ENCODE measurements at places on chromosomes 2 and 18.

DNA sequence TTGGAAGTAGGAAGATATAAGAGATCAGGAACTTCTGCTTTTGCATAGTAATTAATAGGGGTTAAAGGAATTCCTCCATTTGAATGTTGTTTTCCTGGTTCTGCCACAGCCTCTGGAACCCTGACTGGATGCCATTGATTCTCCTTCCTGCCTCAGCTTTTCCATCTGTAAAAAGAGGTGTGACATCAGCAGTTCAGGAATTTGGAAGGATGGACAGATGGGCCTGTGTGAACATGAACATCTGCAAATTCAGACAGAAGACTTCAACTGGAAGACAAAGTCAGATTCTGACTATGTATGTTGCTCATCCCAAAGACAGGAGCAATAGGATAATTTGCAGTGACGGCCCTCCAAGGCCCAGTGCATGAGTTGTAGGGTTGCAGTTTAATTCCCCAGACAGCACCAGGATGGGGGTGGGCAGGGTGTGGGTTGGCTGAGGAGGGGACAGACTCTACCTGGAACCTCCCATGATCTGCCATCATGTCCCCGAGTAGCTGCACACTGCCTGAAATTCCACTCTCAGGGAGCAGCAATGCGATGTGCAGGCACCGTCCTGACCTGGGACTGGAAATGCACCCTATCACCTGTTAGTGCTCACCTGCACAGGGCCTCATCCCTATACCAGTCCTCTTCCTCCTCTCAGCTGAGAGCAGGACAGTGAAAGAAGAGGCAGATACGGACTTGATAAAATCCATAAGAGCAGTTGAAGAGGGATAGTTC, 98.9 kb upstream of the EPAS1 start:
- DNase-seq, result no peak

DNA sequence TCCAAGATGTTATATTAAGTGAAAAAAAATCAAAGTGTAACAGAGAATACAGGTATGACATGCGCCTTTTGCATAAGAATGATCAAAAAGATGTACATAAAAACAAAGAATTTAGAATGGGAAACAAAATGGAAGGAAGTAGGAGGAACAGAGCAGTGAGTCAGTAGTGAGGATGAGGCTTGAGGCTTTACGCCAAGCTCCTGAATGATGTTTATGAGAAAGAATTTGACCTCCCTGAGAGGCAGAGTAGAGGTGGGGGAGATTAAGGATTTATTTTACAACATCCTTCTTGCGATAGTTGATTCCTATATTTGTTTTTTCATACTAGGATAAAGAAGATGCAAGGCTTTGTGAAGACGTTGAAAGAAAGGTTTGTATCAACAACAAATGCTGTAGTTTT, 81.4 kb downstream of the DCDC2C start:
- DNase-seq, result no peak

DNA sequence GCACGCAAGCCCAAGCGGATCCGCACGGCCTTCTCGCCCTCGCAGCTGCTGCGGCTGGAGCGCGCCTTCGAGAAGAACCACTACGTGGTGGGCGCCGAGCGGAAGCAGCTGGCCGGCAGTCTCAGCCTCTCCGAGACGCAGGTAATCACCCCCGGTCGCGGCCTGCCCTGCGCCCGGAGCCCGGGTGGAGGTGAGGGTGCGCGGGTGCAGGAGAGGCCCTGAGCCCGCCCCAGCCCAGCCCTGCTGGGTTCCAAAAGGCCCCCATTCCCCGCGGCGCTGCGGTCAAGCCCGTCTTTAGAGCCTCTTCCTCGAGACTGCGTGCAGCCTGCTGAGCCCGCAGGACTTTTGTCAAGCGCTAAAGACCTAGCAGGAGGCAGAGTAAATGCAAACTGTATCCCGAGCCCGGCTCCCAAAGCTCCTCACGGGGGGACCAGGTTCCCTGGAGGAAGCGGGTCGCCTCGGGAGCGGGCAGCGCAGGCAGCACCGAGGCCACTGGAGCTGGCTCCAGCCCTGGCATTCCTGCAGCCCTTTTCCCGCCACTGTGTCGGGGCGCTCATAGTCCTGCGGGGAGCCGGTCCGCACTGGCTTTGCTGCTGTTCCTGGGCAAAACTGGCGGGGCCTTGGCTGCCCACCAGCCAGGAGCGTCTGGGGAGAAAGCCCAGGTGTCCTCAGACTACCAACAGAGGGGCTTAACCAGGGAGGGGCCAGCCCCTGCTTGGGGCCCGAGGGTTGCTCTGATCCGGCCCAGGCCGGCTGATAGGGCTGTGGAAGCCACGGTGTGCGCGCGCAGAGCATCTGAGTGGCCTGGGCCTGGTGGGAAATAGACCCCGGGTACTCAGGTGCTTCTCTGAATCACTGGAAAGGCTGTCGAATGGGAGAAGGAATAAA, 7.3 kb downstream of the EMX1 start:
- no peak for DNase-seq

DNA sequence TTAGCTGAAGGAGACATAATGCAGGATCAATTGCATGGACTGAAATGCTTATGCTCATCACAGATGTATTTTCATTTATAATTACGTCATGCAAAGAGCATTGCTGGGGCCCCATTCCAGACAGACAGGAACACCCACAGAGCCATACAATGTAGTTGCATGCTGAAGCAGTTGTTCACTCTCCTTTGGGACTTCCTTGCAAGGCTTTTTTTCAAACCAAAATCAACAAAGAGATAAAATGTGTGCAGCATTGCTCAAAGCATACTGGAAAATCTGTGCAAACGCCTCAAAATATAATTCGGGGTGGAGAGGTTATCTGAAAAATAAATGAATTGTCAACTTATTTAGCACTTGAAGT, 463.2 kb downstream of the CDH2 start:
- DNase-seq, result peak; percentile 7

- peak; percentile 8 for DNase-seq
Observed at GRCh38 chr2:66237803-66238379, 197.0 kb upstream of the MEIS1 start.

GRCh38 chr2:66897181-66897580, 462.3 kb downstream of the MEIS1 start:
- DNase-seq, result no peak

DNA sequence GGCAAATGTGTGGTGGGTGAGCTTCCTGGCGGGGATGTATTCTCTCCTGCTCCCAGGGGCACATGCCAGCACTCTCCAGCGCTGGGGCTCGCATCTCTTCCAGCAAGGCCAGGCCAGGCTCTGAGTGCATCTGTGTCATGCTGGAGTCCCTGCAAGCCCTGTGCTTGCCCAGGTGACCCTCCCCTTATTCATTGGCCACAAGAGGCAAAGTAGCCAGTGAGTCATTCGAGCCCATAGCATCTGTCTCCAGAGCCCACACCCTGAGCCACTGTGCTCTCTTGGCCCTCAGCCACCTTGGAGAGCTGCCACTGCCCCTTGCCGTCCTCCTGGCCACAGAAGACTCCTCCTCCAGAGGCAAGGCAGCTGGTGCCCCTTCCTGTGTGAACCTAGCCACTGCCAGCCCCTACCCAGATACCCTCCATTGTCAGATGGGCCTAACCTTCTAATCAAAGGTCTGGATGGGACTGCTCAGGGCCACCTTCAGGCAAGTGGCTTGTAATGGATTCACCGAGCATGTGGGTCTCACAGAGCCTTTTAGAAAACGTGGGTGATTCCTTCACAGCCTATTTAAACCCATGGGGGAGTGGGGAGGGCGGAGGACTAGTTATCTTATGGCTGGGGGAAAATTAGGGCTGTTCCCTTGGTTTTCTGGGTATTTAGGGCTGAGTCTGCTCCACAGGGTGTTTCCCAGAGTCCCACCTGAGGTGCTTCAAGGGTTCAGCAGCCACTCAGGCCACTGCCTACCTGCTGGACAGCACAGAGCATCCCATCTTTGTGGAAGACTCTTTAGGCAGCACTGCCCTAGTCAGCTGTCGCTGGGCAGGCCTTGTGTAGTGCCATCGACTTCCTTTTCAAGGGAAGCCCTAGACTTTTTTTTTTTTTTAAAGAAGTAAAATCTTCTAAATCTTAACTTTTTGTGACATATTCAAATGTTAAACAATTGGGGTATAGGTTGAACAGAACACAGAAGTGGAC, 137.4 kb downstream of the ACOXL start:
- DNase-seq, result no peak

DNA sequence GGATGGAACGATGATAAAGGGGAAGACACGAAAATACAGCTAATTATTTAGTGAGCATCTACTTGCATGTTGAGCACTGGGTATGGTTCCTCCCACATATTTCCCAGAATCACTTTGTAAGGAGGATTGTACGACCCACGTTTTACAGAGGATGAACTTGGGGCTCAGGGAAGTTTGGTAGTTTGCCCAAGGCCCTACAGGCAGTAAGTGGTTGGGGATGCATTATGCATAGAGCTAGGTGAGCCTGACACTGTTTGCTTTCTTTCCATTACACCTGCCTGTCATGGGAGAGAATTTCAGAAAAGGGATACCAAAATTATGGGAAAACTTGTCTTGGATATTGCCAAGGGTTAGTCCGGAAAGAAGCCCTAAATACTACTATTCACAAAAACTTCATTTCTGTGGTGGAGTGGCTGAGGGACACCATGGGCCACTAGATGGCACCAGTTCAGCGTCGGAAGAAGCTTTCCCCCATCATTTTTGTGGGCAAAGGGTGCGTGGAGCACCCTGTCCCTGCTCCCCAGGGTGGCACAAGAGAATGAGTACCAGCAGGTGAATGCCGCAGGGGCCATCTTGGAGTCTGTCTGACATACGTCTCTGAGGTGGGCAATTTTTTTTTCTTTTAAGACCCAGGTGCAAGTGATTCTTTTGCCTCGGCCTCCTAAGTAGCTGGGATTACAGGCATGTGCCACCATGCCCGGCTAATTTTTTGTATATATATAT, 23.5 kb upstream of the C18orf32 start:
- DNase-seq, result no peak

GRCh38 chr2:46870051-46870839, 45.4 kb downstream of the MCFD2 start:
- no peak for DNase-seq

GRCh38 chr2:43004879-43005244, 212.5 kb upstream of the HAAO start:
- no peak for DNase-seq

DNA sequence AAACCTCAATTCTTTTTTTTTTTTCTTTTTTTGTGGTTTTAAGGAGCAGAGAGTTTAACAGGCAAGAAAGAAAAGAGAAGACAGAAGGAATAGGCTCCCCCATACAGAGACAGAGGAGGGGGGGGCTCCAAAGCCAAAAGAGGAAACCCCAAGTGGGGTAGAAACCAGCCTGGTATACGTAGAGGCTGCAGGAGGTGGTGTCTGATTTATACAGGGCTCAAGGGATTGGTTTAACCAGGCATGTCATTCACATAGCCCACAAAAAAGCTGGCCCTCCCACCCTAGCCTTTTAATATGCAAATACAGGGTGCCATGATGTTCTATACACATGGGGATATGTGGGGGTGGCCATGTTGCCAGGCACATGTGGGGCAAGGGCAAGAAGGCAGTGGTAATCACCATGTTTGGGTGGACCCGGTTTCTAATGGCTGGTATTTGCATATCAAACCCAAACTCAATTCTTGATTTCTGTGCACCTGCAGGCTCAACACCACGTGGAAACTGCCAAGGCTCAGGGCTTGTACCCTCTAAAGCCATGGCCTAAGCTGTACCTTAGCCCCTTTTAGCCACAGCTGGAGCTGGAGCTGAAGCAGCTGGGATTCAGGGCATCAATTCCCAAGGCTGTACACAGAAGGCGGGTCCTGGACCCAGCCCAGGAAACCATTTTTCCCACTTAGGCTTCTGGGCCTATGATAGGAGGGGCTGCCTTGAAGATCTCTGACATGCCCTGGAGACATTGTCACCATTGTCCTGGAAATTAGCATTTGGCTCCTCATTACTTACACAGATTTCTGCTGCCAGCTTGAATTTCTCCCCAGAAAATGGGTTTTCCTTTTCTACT, 170.3 kb downstream of the MAIP1 start:
- DNase-seq, result no peak

DNA sequence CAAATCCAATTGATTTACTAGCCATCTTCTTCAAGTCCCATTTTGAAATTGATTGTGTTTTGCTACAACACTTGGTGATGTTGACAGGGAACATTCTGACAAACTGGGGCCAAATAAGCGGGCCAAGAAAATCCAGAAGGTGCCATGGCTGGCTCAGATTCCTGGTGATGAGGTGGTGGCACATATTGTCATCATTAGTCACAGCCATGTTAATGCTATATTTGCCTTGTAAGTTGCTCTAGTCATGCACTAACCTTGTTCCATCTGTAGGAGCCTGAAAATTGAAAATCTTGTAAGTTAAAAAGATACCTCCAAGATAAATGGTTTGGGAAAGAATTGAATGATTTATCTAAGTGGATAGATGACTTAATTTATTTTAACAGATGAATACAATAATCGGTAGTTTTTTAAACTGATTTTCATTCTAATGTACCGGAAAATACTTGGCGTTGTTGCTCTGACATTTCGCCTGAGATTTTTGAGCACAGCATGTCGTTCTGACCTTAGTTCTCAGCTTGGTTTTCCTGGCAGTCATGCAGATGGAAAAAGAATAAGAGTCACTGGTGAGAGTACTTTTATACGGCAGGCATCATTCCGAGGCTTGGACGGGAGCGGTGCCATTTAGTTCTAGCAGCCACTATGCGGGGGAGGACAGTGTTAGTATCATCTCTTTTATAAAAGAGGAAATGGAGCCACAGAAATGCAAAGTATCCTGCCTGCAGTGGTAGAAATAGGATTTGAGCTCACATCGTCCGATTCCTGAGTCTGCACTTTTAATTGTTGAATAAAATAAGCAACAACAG, 133.9 kb downstream of the ZNF532 start:
- peak; percentile 84 for DNase-seq

DNA sequence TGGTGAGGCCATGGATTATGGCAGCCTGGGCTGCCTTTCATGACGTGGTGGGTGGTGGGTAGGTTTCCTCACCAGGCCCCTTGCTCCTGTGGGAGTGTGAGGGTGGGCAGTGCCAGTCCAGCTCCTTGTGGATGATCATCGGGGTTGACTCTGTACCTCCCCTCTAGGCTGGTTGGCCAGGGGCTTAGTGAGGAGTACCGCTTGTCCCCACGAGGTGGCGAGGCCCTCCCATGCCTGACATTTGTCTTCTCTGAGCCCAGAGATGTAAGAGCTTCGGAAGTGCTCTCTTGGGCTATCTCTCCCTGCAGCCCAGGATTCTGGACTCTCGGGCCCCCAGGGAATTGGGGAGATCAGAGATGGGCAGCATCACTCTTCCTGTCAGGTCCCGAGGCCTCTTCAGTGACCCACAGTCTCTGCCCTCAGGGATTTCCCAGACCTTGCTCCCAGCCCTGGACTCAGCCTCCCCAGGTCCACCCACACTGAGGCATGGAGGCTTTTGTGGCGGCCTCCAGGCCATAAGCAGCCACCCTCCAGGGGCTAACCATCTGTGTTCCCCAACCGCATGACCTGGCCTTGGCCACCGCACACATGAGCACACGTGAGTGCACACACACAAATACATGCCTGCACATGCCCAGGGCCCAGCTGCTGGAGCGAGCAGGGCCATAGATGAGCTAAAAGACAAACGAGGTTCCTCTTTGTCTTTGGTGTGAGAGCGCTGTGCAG, 6.5 kb downstream of the SPR start:
- DNase-seq, result peak; percentile 66

GRCh38 chr2:41400088-41400665, 647.6 kb upstream of the PKDCC start:
- DNase-seq, result no peak

GRCh38 chr2:233525791-233526190, 40.8 kb downstream of the USP40 start:
- DNase-seq, result no peak

GRCh38 chr18:46764586-46764985, 7.7 kb upstream of the ST8SIA5 start:
- DNase-seq, result no peak

Data from NCI-H446 (cell line).